ENCODE measurements at places on chromosomes 3 and 15. TPM values are rescaled to one million over a fixed set of nuclear protein-coding genes. Genes with fewer than 3 reads are reported as not detected.

DNA sequence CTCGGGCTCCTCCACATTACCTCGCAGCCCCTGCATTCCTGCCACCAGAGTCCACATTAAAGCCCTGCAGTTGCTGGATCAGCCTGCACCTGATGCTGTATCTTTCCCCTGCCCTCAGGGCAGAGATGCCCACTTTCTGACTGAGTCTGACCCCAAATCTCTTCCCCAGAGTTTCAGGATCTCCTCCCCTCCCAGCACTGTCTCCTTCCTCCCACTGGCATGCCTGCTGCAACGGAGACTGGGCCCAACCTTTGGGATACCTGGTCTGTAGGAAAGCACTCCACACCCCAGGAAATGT is 20.6 kb upstream of the GP9 start:
- no peak overlapping the region for H3K27ac ChIP-seq
- no peak overlapping the region for H3K4me3 ChIP-seq
- H3K27me3 ChIP-seq, result no peaks in the 10 kb centered on the region
- DNase-seq, result no peak
- H3K36me3 ChIP-seq, result no peaks in the 10 kb centered on the region
- peaks cover 7% of the 10 kb centered on the region for H3K4me1 ChIP-seq

- H3K27me3 ChIP-seq, result no peaks in the 10 kb centered on the region
- H3K27ac ChIP-seq, result no peak overlapping the region
- H3K4me1 ChIP-seq, result no peaks in the 10 kb centered on the region
- no peak for DNase-seq
These were observed 34.3 kb downstream of the FAIM start for GRCh38 chr3:138642927-138643253.

DNA sequence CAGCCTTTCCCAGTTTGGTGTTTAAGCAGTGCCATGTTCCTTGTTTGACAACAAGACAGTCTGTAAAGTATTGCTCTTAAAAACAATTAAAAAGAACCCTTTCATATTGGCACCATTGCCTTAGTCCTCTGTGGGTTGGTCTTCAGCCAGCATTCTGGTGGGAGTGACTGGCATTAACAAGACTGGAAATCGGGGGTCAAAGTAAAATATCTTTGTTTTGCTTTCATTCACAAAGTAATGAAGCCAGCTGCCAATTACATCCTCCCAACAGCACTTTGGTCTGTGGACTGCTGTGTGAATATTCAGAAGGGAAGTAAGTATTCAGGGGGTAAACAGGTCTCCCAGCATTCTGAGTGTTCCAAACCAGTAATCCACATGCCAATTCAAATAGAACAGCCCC is 8.3 kb upstream of the VILL start:
- H3K27ac ChIP-seq, result no peak overlapping the region
- H3K4me3 ChIP-seq, result no peak overlapping the region
- peaks cover 6% of the 10 kb centered on the region for H3K4me1 ChIP-seq
- no peaks in the 10 kb centered on the region for H3K36me3 ChIP-seq
- DNase-seq, result no peak
- H3K27me3 ChIP-seq, result no peaks in the 10 kb centered on the region

Gene TM4SF1
- 21.5 TPM for total RNA-seq

Gene ANKRD34C
- total RNA-seq, result under 0.01 TPM

Measured in liver (tissue), 10 donors.